Cerebellar nuclear complex (tissue), 1 donor: ENCODE measurements at places on chromosomes 2 and 18.

DNA sequence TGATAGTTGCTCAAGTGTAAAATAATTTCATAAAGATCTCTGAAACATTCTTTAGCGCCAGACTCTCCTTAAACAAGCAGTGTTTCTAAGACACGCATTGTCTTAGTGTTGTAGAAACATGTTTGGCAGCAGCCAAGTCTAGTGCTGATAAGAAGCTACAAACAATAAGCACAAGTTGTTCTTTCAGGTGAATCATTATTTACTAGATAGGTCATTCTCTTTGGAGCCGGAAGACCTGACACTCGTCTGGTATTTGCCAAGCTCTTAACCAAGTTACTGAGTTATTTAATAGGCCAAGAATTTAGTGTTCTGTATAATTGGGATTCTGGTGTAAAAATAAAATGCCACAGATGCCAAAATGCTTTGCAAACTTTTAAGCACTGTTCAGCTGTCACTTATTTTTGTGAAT is 852.1 kb downstream of the CPS1 start:
- DNase-seq: no peak

- DNase-seq: no peak
Measured at GRCh38 chr2:201237486-201238123, 22.7 kb upstream of the CASP8 start.

GRCh38 chr2:184203661-184204060 is 394.7 kb upstream of the ZNF804A start:
- no peak for DNase-seq

DNA sequence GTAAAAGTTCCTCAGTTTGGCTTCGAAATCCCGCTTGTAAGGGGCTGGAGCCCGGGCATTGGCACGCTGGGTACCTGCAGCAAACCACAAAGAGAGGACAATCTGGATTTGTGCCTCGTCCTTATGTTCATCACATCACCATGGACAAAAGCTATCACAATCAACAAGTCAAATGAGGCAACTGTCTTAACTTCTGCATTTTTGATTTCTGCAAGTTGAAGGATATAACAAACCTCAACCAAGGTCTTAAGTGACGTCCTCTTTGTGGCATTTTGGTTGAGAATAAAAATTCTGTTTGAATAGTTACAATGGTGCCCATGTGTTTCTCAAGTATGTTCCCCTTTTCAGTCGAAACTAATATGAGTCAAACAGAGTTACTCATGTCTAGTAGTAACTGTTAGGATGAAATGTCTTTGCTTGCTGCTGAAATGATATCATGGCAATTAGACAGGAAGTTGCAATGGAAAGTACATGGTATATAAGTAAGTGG is 70.8 kb upstream of the STK17B start:
- no peak for DNase-seq

GRCh38 chr2:238510911-238511613 is 84.3 kb downstream of the ASB1 start:
- DNase-seq: no peak

- DNase-seq: no peak
Measured at GRCh38 chr2:8204711-8205110, 477.1 kb upstream of the ID2 start.

DNA sequence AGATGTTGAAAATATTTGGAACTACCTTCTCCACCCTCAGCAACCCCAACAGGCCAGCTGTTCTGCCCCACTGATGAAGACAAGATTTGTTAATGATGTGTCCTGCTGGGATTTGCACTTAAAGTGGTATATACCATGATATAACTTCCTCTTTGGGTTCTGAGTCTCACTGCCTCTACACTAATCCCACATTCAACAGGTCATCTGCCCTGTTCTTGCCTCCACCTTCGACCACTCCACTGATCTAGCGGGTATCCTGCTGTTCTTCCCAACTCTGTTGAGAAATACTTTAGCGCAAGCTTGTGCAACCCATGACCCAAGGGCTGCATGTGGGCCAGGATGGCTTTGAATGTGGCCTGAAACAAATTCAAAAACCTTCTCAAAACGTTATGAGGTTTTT is 72.7 kb downstream of the LRP1B start:
- no peak for DNase-seq
